Activated T-cell treated with anti-CD3 and anti-CD28 coated beads for 1 hour (primary cell): ENCODE measurements at places on chromosomes 4 and X.
A peak's percentile ranks its signal among the peaks of the same experiment; 100 is the strongest.

GRCh38 chr4:68218044-68218443, 27.4 kb downstream of the TMPRSS11B start:
- DNase-seq: no peak

DNA sequence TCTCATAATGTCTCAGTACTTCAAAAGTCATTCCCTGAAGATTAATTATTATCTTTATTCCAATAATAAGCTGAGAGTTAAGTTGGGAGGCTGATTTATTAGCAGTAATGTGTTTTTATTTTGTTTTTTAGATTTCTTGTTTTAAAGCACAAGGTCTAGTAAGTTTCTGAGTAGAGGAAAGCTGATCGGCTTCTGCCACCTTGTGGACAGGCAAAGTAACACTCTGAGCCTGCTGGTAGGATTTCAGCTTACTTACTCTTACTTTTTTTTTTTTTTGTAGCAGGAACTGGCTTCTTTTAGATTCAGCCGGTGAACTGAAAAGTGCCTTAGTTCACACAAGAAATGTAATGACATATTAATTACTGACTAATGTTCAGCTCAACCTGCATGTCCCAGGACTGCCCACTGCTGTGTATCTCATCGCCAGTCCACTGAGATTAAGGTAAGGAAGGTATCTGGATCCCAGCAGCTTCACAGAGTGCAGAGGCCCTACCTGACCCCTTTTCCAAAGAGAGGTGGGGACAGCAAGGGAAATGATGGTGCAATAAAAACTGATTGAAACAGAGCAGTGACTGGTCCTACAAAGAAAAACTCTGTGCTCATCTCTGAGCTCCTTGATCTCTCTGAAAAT, 126.5 kb downstream of the ADGRA3 start:
- DNase-seq: no peak

DNA sequence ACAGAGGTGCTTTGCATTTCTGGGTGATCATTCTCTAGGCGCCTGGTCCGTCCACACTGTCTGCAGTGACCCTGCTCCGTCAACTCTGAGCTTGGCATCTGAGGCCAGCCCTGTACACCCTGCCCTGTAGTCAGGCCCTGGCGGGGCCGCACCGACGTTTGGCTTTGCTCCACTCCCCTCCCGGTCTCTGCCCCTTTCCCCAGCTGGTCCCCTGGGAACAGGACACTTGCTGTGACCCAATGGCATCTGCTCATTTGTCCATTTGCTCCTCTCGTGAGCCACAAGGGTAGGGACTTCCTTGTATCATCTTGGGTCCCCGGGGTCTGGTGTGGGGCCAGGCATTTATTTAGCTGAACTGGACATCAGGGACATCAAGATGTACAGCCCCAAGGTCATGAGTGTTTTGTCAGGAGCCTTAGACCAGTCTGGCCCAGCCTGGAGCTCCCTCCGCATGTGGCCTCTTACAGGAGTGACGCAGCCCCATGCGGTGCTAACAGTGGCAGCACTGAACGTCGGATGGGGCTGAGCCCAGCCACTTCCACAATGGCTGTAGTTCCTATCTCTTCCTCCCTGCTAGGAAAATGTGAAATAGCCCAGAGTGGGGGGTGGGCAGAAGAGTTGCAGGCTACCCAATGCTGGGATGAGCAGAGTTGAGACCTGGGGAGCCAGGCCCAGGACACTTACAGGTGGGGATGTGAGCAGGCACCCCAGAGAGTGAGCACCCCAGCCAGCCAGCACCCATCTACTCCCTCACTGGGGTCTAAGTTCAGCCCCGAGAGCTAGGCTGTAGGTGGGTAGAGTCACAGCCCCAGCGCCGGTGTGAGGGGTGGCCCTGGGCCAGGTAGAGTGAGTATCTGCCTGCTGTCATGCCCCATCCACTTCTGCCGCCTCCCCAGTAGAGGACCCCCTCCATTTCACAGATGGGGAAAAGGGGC, 2.0 kb upstream of the SH3BP2 start:
- DNase-seq: no peak

GRCh38 chrX:68833855-68834331, 5.1 kb downstream of the EFNB1 start:
- DNase-seq: no peak

DNA sequence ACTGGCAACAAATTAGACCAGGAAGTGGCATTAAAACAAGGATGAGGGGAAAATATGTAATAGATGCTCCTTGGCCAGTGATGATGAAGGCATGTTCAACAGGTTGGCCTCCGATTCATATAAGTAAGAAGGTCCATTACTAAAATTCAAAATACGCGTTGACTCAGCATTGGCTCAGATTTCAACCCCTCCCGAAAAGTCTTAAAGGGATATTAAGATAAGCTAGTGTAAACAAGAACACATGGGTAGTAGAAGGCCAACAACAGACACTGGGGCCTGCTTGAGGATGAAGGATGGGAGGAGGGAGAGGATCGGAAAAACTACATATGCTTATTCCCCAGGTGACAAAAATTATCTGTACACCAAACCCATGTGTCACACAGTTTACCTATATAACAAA, 19.1 kb upstream of the LAP3 start:
- DNase-seq: no peak

- no peak for DNase-seq
Observed at GRCh38 chrX:154317391-154317995, 21.9 kb downstream of the TKTL1 start.

DNA sequence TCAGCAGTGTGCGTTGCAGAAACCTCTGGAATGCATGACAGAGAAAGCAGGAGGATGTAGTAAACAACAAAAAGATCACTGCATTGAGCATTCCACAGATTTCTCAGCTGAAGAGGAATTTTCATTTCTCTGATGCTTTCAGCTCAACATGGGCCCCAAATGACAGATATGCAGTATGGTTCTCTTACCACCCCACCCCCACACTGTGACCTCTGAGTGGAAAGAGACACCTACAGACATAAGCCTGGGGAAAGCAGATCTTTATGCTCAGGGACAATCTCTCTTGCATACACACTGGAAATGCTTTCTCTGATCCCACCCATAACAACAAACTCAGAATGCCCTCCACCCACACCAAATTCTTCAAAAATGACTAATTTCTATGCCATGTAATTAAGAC, 983.7 kb upstream of the LCORL start:
- DNase-seq: no peak

DNA sequence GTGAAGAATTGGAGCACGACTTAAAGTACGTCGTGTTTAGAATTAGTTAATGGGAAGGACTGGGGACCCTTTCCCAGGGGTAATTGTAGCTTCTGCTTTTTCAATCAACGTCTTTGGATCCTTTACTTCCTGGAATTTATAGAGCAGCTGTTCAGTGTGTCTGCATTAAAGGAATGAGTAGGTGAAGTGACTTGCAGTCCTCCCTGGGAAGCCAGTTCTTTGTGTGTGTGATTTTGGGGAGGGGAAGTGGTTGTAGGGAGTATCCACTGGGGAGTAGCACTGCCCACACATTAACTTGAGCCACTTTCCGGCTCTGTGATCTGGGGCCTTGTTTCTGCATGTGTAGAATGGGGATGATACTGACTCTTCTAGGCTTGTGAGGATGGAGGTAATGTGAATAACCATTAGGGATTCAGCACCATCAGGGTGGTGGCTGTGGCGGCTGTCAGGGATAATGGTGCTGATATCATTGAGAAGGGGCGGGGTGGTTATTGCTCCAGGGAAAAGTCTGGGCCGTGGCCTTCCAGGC, 54.7 kb downstream of the TMEM131L start:
- no peak for DNase-seq

GRCh38 chr4:45438047-45438446, 685.8 kb downstream of the GABRG1 start:
- DNase-seq: no peak

- DNase-seq: no peak
Observed at GRCh38 chr4:128718768-128719167, 90.7 kb upstream of the JADE1 start.

- peak; percentile 31 for DNase-seq
Observed at GRCh38 chrX:1249101-1249887, 19.3 kb upstream of the CSF2RA start.

GRCh38 chr4:138409670-138410069, 167.5 kb upstream of the SLC7A11 start:
- no peak for DNase-seq

DNA sequence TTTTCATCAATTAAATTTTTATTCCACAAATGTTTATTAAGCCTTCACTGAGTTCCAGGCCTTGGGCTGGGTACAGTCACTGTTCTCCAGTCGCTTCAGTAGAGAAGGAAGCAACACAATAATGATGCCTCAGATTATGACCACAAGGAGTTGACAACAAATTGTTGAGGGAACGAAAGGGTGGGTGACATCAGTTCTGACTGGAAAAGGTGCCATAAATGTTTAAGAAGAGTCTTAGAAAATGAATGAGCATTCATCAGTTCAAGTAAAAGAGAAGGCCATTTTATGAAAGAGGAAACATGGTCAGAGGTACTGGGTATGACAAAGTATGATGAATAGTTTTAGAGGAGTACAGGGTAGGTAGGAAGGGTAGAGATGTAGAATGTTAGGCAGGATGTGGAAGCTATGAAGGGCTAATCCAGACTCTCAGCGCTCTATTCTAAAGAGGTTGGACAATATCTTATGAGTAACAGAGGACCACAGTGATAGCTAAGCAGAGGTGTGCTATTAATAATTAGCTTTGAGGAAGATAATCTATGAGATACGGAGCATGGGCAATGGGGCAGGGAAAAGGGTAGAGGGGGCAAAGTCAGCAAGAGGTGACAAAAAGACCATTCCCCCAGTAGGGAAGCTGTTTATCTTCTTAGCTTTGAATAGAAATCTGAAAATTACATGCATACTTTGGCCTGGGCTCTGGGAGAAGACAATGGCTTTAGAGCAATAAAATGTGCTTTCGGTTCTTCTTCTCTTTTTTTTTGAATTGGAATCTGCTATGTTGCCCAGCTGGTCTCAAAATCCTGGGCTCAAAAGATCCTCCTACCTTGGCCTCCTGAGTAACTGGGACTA, 20.4 kb downstream of the AFP start:
- no peak for DNase-seq

- DNase-seq: peak; percentile 68
Observed at GRCh38 chr4:74157561-74158465, at the start of gene MTHFD2L. Gene MTHFD2L, plus strand, starts transcription at chr4:74158118. Its CDS starts 21 bp downstream, at chr4:74158139.

DNA sequence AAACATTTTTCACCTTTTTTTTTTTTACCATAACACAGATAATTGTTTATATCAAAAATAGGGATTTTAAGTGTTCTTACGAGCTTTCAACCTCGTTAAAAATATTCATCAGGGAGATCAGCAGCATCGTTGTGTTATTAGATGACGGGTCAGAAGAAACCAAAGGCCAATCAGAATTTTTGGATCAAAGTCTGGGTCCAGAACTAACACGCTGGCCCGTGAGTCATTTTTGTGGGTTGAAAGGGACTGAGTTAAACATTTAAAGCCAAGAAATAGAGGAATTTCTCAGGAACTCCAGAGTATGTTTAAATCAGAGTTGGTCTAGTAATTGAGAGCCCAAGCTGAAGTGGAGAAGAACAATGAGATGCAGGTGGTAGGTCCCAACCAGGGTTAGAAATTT, 170.8 kb downstream of the TLL1 start:
- DNase-seq: no peak

DNA sequence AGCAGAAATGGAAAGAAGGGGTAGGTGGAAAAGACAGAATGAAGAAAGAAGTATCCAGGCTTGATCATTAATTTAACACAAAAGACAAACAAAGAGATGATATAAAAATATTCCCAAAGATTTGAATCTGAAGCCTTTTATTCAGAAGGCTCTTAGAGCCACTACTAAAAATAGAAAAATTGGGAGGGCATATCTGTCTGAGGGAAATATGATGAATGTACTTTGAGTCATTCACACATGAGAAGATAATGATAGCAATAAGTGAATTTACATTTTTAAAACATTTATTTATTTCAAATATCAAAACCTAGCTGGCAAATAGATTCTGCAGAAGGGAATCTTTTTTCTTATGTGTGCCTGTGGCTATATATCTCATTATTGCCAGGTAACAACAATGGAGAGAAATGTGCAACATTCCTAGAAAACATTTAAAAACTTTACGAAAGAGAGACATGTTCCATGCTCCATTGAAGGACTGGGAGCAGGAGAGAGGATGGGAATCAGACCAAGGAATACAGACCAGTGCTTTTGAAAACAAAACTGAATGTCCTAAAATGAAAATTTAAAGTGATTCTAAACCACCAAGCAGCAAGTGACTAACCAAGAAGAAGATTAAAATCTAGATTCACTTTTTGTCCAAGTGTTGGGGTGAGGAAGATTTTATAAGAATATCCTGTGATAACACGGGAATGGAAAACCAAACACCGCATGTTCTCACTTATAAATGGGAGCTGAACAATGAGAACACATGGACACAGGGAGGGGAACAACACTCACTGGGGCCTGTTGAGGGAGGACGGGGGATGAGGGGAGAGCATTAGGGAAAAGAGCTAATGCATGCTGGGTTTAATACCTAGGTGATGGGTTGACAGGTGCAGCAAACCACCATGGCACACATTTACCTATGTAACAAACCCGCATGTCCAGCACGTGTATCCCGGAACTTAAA, 41.2 kb downstream of the ANXA5 start:
- DNase-seq: no peak

GRCh38 chr4:156799121-156799589, 172.4 kb downstream of the PDGFC start:
- no peak for DNase-seq

- no peak for DNase-seq
Observed at GRCh38 chrX:40068048-40068447, 29.7 kb downstream of the BCOR start.
